CD4-positive, alpha-beta memory T cell (primary cell): ENCODE measurements at places on chromosomes 6 and 20.

DNA sequence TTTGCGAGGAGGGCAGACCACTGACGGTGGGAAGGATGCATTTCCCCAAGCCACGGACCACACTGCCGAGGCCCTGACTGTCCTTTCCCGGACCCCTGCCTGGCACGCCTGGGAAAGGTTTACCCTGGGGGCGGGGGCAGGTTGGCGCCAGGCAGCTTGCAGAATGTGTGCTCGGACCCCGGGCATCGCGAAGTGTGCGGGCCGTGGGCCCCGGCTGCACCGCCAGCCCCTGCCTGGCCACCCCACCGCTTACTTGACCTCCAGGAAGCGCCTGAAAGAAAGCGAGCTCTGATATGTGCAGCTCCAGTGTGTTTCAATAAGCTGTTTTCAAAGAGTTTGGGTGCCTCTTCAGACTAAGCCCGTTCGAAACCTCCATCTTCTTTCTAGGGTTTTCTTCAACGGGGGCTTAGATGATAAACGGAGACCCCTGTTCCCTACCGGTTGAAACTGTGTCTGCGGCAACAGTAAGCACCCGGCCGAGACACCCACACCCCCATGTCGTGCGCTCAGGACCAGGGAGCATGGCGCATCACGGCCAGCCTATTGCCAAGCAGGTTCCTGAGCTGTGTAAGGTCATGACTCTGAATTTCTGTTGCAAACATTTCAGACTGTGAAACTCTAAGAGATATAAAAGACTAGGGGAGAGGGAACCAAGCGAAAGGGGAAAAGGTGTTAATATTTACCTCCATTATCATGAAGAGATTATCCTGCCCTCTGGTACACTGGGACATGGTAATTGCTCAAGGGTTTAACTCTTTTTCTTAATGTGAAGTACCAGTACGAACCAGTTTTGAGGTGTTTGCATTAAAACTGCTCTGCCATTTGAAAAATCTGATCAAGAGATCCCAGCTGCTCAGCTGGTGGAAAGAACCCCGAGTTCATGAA is 231.2 kb upstream of the FOXQ1 start:
- H3K27me3 ChIP-seq, result no peaks in the 10 kb centered on the region
- no peaks in the 10 kb centered on the region for H3K4me1 ChIP-seq
- no peak for DNase-seq
- no peaks in the 10 kb centered on the region for H3K36me3 ChIP-seq

- H3K4me3 ChIP-seq, result no peak overlapping the region
- no peaks in the 10 kb centered on the region for H3K27me3 ChIP-seq
- no peaks in the 10 kb centered on the region for H3K4me1 ChIP-seq
- H3K36me3 ChIP-seq, result no peaks in the 10 kb centered on the region
- no peak for DNase-seq
- H3K27ac ChIP-seq, result no peak overlapping the region
Observed at GRCh38 chr20:4507288-4507719, 214.4 kb upstream of the PRND start.

- peaks cover 8% of the 10 kb centered on the region for H3K36me3 ChIP-seq
- peaks cover 78% of the 10 kb centered on the region for H3K4me1 ChIP-seq
- no peak for DNase-seq
- no peaks in the 10 kb centered on the region for H3K27me3 ChIP-seq
Observed at GRCh38 chr20:1652960-1653359, 4.6 kb downstream of the SIRPG start.

DNA sequence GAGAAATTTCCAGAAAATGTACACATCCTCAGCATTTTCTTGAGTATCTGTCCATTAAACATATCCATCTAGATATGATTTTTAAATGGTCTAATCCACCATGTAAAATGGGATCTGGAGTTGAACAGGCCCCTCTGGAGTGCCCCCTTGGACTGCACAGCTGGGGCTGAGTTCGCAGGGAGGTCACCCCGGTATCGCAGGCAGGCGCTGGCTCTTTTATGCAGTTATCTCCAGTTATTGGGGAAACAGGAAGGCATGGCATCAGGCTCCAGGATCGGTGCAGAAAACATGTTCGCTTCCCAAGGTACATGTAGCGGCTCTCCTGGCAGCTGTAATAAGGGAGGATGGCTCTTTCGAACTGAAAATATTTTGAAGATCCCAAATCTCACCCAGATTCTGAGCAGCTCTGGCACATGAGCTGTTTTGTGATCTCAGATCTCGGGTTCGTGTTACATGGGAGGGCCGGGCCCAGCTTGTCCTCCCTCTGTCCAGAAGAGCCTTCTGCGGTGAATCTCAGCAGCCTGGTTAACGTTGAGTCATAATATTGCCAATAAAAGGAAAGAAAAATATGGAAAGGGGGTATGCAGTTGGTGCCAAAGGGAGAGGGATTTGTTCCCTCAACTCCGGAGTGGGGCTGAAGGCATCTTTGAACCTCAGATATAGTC is 167.7 kb downstream of the EYA2 start:
- no peaks in the 10 kb centered on the region for H3K4me1 ChIP-seq

- no peak for DNase-seq
- H3K4me3 ChIP-seq, result no peak overlapping the region
- H3K27ac ChIP-seq, result no peak overlapping the region
- H3K27me3 ChIP-seq, result no peaks in the 10 kb centered on the region
Observed at GRCh38 chr6:130847001-130847910, 20.1 kb downstream of the SMLR1 start.
